ENCODE measurements at places on chromosomes 5 and 9. TPM values are rescaled to one million over a fixed set of nuclear protein-coding genes. Genes with fewer than 3 reads are reported as not detected.

The PCDHB2 gene
- total RNA-seq, result 23.1 TPM

DNA sequence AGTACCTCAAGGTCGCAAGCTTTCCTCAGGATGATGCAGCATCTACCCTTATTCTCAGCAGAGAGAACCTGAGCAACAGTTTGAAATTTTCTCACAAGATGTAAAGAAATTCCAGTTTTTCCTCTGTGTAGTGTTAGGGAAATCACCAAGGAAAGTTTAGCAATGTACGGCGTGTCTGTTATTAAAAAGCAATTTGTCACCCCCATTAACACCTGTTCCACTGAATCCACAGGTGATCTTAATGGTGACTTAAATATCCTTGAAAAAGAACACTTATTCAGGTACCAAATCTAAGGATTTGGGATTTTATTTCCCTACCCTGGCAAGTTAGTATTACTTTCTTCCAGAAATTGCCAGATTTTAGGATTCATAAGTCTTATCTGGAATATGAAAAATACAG, 77.9 kb upstream of the ATP10B start:
- DNase-seq, result no peak
- no peaks in the 10 kb centered on the region for H3K36me3 ChIP-seq
- H3K4me1 ChIP-seq, result peaks cover 39% of the 10 kb centered on the region
- H3K4me3 ChIP-seq, result no peak overlapping the region
- H3K27me3 ChIP-seq, result no peaks in the 10 kb centered on the region
- no peak overlapping the region for H3K27ac ChIP-seq

DNA sequence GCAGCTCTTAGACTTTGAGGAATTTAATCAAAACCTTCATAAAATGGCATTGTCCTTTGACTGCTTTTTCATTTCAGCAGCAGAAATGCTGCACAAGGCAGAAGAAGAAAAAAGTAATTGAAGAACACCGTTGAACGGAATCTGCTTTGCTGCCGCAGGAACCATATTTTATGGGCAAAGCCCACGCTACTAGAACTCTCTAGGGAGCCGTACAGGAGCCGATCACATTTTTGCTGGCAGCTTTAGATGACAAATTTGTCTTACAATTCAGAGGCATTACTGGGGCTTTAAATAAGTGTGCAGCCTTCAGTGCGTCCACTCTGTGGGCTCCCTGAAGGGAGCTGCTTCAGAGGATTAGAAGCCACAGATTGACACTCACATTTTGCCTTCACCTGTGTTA, 5.4 kb downstream of the CFAP90 start:
- no peak for DNase-seq
- no peaks in the 10 kb centered on the region for H3K36me3 ChIP-seq
- H3K27me3 ChIP-seq, result peaks cover 70% of the 10 kb centered on the region
- H3K4me1 ChIP-seq, result peaks cover 4% of the 10 kb centered on the region

GRCh38 chr9:36123515-36123914, 13.0 kb upstream of the GLIPR2 start:
- H3K4me3 ChIP-seq, result no peak overlapping the region
- peaks cover 5% of the 10 kb centered on the region for H3K36me3 ChIP-seq
- H3K27me3 ChIP-seq, result peaks cover 5% of the 10 kb centered on the region
- DNase-seq, result no peak
- H3K27ac ChIP-seq, result no peak overlapping the region

DNA sequence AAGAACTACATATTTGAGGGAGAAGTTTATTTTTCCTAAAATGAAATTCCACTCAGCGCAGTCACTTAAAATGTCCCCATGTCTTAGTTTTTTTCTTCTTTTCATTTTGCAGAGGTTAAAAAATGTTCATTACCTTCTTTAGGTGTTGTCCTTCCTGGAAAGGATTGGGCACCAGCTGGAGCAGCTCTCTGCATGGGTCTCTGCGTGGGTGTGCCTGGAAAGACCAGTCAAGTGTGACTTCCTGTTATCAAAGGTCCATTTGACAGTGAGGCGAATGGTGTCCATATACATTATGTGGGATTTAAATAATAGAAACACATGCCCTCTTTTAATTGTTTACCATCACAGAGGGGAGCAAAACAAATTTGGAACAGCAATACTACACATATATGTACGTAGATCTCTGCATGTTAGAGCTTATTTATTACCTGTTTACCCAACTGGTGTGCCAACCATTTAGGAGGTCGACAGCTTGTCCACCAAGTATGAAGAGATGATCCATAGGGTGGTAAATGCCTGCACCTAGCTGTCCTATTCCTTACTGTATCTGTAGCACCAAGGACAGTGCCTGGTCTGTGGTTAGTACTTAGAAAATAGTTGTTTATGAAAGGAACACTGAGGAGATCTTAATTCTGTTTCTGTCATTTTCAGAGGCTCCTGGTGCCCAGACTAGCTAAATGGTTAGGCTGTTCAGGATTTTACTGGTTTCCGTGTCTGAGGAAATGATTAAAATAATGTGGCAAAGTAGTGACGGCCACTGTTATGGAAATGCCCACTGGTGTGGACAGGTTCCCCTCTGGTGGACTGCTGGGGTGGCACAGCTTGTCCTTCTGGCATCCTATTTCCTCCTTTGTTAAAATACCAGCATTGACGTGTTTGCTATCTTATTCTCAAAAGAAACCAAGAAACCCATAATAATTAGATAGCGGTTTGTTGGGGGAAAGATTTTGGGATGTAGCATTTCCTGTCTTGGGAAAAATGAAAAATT, 200.4 kb downstream of the MAST4 start:
- no peak overlapping the region for H3K4me3 ChIP-seq
- no peaks in the 10 kb centered on the region for H3K36me3 ChIP-seq
- no peak for DNase-seq
- no peaks in the 10 kb centered on the region for H3K4me1 ChIP-seq

DNA sequence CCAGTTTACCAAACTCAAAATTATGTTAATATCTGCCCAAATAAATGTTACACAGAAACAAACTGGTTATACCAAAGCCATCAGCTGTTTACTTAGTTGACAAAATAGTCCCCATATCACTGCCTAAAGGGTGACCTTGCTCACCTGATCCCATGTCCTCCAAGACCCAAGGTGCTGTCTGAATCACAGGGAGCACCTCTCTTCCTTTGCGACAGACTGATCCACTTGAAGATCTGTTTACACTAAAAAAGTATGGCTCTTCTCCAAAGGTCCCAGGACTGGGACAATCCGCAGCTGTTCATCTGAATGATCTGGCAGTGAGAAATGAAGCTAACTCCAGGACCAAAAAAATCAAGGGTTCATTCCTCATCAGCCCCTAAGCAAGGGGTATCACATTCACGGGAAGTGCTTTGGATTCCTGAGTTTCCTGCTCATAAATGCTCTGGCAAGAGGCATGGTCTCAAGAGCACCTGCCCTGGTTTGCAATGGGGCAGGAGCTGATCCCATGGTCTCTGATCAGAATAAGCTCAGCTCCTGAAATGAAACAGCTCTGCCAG, 5.0 kb downstream of the PRUNE2 start:
- H3K4me1 ChIP-seq, result peaks cover 36% of the 10 kb centered on the region
- no peak for DNase-seq
- peaks cover 2% of the 10 kb centered on the region for H3K36me3 ChIP-seq
- no peak overlapping the region for H3K4me3 ChIP-seq
- H3K27ac ChIP-seq, result no peak overlapping the region

GRCh38 chr5:58148254-58148775, 311.6 kb downstream of the PLK2 start:
- no peaks in the 10 kb centered on the region for H3K27me3 ChIP-seq
- no peak for DNase-seq
- no peaks in the 10 kb centered on the region for H3K4me1 ChIP-seq
- no peak overlapping the region for H3K4me3 ChIP-seq
- 0 out of 2 replicates have a peak, but pooled peaks cover 3% of the 10 kb centered on the region for H3K36me3 ChIP-seq
- H3K27ac ChIP-seq, result no peak overlapping the region

DNA sequence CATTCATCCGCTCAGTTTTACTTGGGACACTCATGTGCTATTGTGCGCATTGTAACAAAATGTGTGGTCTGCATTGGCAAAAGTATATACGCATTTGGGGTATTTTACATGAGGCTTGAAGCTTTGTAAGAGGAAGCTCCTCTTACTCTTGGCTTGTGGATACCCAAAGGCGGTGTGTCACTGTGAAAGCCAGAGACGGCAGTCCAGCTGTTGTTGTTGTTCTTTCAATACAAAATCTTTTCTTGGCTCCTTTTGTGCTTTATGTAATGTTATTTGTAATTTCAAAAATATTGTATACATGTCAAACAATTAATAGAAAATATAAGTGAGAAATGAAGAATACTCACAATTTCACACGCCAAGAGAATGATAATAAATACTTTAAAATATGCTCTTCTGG, 128.3 kb upstream of the MOCS2 start:
- H3K27me3 ChIP-seq, result no peaks in the 10 kb centered on the region
- no peak overlapping the region for H3K27ac ChIP-seq
- no peak for DNase-seq
- H3K4me1 ChIP-seq, result no peaks in the 10 kb centered on the region
